ENCODE measurements at places on chromosomes 13 and 19. TPM values are rescaled to one million over a fixed set of nuclear protein-coding genes. Genes with fewer than 3 reads are reported as not detected.

The GARIN5A gene
- total RNA-seq: 1.9 TPM

GRCh38 chr13:99687723-99688397 is 186.6 kb downstream of the TM9SF2 start:
- no peak for DNase-seq

DNA sequence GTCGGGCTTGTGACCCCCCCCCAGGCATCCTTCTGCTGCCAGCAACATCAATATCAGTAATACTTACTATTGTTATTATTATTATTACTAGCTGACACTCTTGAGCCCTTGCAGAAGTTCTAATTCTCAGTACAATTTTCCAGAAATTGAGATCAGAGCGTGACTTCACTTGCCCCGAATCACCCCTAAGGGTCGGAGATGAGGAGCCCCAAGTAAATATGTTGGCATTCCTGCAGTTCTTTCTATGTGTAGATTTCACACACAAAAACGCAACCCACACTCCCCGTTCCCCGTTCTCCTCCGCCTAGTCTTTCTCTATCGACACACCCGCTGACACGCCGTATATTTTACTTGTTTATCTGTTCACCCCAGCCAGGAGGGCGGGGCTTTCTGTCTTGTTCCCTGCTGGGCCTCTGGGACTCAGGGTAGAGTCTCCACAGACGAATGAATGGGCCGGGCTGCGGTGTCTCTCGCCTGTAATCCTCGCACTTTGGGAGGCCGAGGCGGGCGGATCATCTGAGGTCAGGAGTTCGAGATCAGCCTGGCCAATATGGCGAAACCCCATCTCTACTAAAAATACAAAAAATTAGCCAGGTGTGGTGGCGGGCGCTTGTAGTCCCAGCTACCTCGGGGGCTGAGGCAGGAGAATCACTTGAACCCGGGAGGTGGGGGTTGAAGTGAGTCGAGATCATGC is 14.7 kb downstream of the TLE5 start:
- peak; percentile 87 for DNase-seq

DNA sequence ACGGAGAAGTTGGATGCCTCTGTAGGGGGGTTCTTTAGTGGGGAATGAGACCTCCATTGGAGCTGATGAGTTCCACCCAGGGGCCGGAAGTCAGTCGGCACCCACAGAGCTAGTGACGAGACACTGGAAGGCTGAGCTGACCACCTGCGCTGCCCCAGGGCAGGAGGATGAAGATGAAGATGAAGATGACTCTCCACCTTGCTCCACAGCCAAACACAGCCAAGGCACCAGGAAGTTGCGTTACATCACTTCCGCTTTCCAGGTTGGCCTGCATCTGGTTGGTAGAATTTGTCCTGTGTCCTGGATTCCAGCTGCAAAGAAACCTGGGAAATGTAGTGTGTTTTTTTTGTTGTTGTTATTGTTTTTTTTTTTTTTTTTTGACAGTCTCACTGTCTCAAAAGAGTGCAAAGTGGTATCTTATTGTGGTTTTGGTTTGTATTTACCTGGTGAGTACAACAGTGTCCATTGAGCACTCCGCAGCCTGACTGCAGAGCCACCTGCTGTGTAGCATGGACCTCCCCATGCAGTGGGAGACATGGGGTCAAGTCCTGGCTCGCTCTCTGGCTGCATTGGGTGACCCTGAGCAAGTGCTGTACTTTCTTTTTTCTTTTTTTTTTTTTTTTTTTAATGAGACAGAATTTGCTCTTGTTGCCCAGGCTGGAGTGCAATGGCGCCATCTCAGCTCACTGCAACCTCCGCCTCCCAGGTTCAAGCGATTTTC is 1.9 kb downstream of the TBC1D17 start:
- no peak for DNase-seq

DNA sequence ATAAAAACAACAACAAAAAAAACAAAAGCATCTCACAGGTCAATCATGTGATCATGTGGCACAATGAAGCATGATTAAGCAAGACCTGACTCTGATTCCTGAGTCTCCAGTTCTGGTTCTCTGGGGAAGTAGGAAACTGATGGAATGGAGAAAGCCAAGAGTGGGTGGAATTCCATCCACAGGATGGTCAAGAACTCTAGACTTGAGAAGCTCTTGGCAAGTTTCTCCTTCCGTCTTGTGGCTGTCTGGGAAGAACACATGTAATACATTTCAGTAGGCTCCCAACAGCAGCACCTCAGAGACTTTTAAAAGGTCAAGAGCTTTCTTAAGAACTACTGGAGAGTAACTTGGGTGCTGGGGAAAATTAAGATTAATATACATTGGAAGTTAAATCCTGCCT is 78.6 kb upstream of the TSHZ3 start:
- no peak for DNase-seq

The NKPD1 gene
- total RNA-seq: 0.60 TPM

The KRTDAP gene
- total RNA-seq: not detected

DNA sequence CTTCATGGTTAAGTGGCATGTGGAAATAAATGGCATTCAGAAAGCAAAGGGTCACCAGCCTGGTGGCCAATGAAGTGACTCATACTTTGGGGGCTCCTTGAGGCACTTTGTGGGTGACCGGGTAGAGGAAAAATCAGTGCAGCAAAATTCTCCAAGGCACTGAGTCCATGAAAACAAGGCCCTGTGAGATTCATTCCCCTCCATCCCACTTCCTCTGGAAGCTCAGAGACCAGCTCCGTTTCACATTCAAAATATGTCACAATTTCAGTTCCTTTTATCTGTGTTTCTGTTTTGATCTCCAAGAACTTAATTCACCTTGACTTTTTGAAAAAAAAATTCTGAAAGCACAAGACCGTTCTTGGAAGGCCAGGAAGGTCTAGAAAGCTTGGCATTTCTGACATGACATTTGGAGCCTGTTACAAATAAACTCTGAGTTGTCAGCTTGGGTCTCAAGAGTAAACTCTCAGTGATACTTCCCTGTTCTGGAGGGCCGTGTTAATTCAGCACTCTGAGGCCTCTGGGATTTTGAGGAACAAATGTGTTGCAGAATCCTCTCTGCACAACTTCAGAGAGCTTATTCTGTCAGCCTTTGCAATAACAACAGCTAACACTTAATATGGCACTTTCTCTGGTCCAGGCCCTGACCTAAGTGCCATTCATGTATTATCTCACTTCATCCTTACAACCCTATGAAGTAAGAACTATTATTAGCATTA is 6.8 kb downstream of the CYSLTR2 start:
- DNase-seq: no peak

GRCh38 chr13:77896977-77897376 is 21.7 kb downstream of the EDNRB start:
- no peak for DNase-seq

DNA sequence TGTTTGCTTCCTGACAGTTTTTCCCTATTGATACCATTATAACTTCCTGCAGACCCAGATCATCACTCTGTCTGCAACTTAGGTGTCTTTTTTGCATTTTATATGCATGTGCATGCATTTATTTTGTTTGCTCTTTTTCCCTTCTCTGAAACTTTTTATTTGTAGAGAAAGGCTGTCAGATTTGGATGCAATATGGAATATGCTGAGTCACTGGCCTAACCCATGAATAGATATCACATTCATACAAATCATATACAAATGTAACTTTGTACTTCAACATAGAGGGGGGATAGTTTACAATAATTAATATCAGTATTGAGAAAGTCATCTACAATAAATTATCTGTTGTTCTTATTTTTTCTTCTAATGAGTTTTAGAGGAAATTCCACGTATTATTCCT is 1465.0 kb downstream of the EFNB2 start:
- no peak for DNase-seq

The PPM1N gene
- 1.4 TPM for total RNA-seq

- DNase-seq: no peak
Observed at GRCh38 chr19:53078668-53079067, 24.6 kb downstream of the ZNF160 start.

- DNase-seq: no peak
Observed at GRCh38 chr19:4502282-4503131, 15.8 kb downstream of the PLIN4 start.

DNA sequence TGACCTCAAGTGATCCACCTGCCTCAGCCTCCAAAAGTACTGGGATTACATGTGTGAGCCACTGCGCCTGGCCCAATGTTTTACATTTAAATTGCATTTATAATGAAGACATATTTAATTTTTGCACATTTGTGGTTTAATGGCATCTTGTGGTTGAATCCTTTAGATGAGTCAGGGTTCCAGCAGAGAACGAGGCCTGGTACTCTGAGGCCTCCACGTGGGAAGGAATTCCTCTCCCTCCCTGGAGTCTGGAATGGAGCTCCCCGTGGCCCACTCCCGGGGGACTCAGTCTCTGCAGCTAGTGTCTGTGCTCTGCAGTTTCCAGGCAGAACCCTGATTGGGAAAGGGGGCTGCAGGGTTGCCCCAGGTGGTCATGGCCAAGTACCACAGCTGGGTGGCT is 24.2 kb downstream of the ZFR2 start:
- no peak for DNase-seq

DNA sequence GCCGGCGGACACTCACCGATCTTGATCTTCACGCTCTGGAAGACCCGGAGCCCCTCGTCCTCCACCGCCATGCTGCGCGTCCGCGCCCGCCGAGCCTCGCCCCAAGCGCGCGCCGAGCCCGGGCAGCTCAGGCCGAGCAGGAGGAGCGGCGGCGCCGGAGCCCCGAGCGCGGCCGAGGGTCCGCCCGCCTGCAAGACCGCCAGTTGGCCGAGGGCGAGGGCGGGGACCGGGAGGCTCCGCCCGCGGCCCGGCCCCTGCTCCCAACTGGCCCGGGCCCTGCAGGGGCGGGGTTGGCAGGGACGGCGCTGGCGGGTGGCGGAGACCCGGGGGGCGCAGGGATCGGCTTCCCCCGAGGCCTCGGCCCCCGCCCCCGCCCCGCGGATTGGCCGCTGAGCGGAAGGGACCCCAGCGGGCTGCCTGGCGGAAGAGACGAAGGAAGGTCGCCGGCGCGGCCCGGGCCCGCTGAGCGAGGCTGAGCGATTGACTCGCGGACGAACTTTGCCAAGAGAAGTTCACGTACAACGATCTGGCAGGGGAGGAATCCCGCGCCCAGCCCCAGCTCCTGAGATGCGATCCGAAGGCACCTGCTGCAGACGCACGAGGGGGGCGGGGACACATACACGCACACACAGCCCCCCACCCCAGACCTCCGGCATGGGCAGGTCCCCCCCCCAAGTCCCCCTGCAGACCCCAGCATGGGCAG is at the start of gene RASA3:
Gene RASA3, minus strand, starts transcription at position 205 of the 703 bp plus-strand sequence. Its CDS starts 134 bp downstream, at position 71.
- DNase-seq: peak; percentile 76

DNA sequence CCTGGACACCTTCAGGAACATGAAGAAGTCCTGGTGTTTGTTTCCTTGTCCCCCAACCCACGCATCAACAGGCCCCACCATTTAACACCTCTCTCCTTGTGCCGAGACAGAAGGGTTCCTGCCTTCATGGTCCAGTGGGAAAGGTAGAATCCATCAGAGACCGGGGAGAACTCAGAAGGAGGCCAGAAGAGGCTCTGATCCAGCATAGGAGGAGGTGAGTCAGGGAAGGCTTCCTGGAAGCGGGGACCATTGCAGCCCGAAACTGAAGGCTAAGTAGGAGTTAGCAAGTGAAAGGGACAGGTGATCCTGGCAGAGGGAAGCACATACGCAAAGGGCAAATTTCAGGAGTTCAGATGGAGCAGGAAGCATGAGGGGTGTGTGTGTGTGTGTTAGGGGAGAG is 484 bp downstream of the ICAM3 start:
- DNase-seq: no peak

The PMIS2 gene
- total RNA-seq: not detected

- DNase-seq: no peak
Observed at GRCh38 chr13:103876571-103876970, 810.4 kb upstream of the SLC10A2 start.

The BRCA2 gene
- 2.1 TPM for total RNA-seq

GRCh38 chr19:45496349-45496953 is 396 bp downstream of the RTN2 start:
- DNase-seq: no peak

DNA sequence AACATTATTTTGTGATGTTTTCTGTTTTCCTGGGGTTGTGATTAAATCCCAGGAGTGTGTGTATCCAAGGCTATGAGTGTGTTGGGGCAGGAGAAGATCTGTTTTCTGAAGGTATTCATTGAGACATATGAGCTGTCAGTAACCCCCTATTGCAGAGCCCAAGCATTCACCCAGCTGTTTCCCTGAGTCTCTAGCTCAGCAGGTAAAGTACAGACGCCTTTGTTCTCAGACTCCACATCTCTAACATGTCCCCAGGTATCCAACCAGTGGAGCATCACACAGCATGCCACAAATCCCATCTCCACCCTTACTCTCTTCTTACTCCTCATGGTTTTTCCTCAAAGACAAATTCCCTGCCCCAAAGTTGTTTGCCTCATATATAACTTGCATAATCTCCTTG is 213.6 kb downstream of the PCDH20 start:
- no peak for DNase-seq

The TNFSF13B gene
- total RNA-seq: 3.7 TPM

DNA sequence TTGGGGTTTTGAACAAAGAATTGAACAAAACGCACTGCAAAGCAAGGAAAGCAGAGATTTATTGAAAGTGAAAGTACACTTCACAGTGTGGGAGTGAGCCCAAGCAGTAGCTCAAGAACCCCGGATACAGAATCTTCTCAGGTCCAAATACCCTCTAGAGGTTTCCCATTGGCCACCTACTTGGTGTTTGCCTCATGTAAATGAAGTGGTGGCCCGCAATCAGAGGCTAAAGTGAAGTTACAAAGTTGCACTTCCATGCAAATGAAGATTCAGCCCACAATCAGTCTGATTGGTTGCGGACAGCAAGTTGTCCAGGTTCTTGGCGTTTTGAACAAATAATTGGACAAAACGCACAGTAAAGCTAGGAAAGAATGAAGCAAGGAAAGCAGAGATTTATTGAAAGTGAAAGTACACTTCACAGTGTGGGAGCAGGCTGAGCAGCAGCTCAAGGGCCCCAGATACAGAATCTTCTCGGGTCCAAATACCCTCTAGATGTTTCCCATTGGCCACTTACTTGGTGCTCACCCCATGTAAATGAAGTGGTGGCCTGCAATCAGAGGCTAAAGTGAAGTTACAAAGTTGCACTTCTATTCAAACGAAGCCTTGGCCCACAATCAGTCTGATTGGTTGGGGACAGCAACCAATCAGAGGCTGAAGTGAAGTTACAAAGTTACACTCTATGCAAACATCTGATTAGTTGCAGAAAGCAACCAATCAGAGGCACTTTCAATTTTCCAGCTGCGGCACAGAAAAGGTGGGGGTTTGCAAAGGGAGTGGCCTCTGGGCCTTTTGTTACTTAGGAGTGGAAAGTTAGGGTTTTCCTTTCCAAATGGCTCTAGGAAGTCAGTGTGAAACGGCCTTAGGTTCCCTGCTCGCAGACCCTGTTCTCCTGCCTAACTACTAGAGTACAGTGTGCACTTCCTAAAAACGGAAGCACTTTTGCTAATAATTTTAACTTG is 4.8 kb upstream of the TM9SF2 start:
- DNase-seq: peak; percentile 67

DNA sequence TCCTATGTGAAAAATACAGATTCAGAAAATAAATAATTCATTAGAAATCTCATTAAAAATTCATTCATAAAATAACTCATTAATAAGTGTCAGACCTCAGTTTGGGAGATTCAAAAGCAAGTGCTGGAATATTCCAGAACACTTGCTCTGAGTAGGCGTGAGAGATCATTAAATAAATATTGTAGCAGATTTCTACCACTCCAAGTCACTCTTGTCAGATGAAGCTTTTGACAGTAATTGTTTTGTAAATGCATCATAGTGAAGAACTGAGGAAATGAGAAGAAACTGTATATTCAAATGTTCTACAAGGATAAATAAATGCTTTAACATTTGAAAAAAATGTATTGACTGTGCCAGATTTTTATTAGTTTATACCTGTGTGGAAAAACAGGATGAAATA is 1228.1 kb downstream of the SLITRK1 start:
- no peak for DNase-seq

GRCh38 chr19:51002089-51002532 is 707 bp upstream of the KLK8 start:
- no peak for DNase-seq

GRCh38 chr19:43526884-43527859 is at the start of gene ETHE1:
TSS of gene ETHE1 (minus strand) at chr19:43527201. CDS start at chr19:43527177, 24 bp downstream.
- DNase-seq: peak; percentile 81
